ENCODE measurements at places on chromosomes 16 and 17.

- no peak for DNase-seq
These were observed 54.3 kb upstream of the CNTNAP4 start for GRCh38 chr16:76222853-76223252.

DNA sequence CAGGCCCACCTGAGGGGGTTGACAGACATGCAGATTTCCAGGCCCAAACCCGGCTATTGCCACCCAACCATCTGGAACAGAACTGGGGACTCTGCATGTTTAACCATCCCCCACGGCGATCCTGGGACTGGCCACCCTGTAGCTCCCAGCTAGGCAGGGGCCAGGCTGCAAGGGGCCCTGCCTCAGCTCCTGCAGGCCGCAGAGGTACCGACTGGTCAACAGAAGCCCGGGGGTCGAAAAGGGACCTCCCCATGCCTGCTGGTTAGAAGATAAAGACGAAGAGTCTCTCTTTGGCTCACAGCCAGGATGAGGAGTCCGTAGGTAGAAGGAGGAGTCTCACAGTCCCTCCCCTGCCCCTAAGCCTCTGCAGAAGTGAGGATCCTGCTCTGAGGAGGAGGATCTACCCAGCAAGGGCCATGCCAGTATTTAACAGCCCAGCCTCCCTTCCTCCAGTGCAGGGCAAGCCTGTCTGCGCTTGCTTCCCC, 223.4 kb upstream of the TNRC6C start:
- DNase-seq, result no peak

GRCh38 chr17:19285213-19285900, 48.2 kb downstream of the EPN2 start:
- no peak for DNase-seq

DNA sequence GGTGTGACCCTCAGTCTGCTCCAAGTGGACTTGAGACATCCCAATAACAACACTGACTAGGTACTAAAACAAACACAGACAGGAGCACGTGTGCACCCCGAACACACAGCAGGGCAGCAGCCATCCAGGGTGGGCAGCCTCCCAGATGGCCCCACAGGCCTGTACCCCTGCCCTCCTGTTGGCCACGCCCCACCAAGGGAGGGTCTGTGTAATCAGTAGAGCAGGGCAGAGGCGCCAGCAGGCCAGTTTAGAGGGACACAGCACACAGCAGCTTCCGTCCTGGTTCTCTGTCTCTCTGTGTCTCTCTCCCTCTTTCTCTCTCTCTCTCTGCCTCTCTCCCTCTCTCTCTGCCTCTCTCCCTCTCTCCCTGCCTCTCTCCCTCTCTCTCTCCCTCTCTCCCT, 21.4 kb downstream of the ACTG1 start:
- no peak for DNase-seq

- peak; percentile 56 for DNase-seq
These were observed 127.1 kb upstream of the HS3ST3A1 start for GRCh38 chr17:13728781-13729180.

DNA sequence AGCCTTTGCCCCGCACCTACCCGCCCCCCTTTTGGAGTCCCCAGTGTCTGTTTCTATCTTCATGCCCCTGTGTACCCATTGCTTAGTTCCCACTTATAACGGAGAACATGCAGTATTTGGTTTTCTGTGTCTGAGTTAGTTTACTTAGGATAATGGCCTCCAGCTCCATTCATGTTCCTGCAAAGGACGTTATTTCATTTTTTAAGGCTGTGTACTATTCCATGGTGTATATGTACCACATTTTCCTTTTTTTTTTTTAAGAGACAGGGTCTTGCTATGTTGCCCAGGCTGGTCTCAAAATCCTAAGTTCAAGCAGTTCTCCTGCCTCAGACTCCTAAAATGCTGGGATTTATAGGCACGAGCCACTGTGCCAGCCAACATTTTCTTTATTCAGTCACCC, 4.1 kb upstream of the TGFB1I1 start:
- no peak for DNase-seq

GRCh38 chr17:58007781-58008706, 998 bp upstream of the SRSF1 start:
- no peak for DNase-seq

GRCh38 chr16:20880867-20881502, 19.2 kb downstream of the DCUN1D3 start:
- no peak for DNase-seq

GRCh38 chr17:7889166-7889955, 772 bp downstream of the CHD3 start:
- DNase-seq, result peak; percentile 93

GRCh38 chr17:4980644-4981216, 6.7 kb downstream of the CAMTA2 start:
- peak; percentile 65 for DNase-seq

DNA sequence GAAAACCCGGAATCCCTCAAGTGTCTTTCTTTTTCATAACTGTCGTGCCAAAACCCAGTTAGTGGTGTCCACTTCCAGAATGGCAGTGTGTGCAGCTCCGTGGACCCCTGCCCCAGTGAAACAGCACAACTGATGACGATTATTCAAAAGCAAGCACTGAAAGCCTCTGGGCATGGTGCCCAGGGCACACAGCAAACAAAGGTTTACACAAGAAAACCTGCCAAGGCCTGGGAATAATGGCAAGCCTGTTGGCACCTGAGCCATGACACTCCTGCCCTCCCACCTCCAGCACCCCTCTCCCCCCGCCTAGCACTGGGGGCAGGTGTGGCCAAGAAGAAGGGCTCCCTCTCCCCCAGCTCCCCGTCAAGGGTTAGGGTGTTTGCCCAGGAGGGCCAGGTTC, 2.8 kb downstream of the PKMYT1 start:
- no peak for DNase-seq

GRCh38 chr17:14331225-14331981, 30.5 kb downstream of the HS3ST3B1 start:
- no peak for DNase-seq

- DNase-seq, result no peak
These were observed 261.2 kb downstream of the CBLN1 start for GRCh38 chr16:49020436-49020835.

GRCh38 chr16:76276745-76277438, at the start of gene CNTNAP4:
Gene CNTNAP4 (plus strand): TSS chr16:76277401. CDS start chr16:76277663, 262 bp downstream.
- DNase-seq, result no peak

GRCh38 chr16:81544700-81545271, 100.2 kb downstream of the CMIP start:
- no peak for DNase-seq

- DNase-seq, result peak; percentile 34
These were observed 264.1 kb downstream of the ZFHX3 start for GRCh38 chr16:72783716-72784318.

DNA sequence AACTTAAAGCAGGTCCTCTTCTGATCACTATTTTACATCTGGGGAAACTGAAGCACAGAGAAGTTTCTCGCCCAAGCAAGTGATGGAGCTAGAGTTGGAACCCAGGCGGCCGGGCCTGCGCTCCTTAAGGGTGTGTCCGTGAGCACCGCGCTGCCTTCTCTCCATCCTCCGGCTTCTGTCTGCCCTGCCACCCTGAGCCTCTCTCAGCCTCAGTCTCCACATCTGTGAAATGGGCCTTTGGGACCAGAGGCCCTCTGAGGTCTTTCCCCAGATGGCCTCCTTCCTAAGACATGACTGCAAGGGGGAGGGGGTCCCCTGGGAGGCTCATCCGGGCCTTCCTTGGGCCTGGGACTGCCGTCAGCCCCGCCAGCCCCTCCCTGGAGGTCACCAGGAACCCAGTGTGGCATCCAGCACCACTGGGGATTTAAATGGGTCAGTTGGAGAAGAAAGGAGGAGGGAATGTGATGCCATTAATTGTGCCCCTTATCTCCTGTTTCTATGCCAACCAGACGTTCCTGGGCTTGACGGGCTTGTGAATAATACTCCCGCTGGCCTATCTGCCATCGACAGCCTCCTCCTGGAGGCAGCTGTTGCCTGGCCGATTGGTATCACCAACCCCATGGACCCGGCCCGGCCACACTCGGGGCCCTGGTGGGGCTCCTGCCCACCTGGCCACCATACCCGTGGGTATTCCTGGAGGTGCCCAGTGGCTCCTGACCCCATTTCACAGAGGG, 5.1 kb downstream of the ZFPM1 start:
- no peak for DNase-seq

- no peak for DNase-seq
These were observed 668.8 kb downstream of the WWOX start for GRCh38 chr16:78768226-78768625.

GRCh38 chr17:14458724-14459123, 157.8 kb downstream of the HS3ST3B1 start:
- no peak for DNase-seq

DNA sequence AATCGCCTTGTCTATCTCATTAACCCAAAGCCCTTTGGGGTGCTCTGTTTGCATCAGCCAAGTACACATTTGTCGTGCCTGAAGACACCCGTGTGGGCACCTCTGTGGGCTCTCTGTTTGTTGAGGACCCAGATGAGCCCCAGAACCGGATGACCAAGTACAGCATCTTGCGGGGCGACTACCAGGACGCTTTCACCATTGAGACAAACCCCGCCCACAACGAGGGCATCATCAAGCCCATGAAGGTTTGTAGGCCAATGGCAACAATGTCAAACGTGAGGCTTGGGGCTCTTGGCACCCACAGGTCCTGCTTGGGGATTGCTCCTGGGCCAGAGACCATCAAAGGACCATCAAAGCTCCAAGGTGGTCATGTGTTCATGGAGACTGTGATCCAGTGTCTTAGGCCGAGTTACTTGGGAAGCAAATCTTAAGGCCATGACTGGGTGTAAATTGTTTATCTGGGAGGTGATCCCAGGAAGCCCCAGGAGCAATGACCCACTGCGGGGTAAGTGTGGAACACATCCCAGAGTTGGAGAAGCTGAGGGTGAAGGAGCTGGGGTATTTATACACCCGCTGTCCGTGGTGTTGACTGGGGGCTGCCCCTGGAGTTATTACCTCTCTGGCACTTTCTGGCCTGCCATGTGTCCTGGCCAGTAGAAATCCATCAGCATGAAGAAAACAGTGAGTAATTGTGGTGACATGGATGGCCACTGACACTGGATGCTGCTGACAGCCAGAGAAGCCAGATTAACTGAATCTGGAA, 24.0 kb downstream of the CDH5 start:
- no peak for DNase-seq

- no peak for DNase-seq
These were observed 3.4 kb downstream of the TMED6 start for GRCh38 chr16:69348222-69348621.

GRCh38 chr16:89115216-89115861, 21.7 kb downstream of the ACSF3 start:
- peak; percentile 19 for DNase-seq

GRCh38 chr16:88855176-88855575, 1.6 kb downstream of the GALNS start:
- no peak for DNase-seq

DNA sequence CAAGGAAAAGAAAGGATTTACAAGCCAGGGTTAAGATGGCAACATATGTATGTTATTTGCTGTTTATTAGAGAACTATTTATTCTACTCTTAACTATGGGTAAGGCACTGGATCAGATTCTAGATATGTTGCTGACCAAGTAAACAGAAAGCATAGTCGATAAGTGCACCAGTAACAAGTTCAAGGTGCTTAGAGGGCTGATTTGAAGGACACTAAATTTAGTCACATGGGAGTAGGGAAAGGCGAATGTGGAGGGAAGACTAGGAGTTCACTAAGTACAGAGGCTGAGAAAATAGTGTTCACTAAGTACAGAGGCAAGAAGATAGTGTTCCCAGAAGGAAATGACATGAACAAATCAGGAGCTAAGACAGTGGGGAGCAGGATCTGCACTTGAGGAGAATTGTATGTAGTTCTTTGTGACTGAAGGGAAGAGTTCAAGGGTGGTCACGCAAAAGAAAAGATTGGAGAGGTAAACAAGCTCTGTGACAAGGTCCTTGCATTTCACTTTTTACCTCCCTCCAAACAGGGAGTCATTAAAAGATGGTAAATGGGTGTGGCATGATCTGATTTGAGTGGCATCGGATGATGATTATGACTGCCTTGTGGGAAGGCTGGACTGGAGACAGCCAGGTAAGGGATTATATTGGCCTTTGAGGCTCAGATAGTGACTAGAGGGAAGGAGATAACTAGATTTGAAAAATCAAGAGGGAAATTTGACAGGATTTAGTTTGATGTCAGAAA, 20.9 kb downstream of the HEATR9 start:
- no peak for DNase-seq

GRCh38 chr17:40648384-40648968, 858 bp upstream of the SMARCE1 start:
- no peak for DNase-seq

GRCh38 chr17:39151943-39152818, 744 bp upstream of the PLXDC1 start:
- no peak for DNase-seq

GRCh38 chr17:48054238-48055185, 6.4 kb downstream of the NFE2L1 start:
- peak; percentile 27 for DNase-seq

DNA sequence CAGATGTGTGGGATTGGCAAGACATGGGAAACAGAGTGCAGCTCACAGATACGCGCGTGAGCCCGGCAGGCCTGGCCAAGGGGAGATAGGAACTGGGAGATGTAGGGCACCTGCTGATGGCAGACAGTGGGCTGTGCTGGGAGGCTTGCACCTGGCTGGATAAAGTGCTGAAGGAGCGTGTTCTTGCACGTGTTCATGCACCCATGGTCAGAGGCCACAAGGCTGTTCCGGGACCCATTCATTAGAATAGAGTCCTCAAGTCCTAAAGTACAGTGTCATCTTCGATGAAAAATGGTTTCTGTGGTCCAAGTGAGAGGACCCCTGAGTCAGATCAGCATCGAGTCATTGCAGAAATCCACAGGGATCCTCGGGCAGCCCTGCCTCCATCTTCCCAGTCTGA, 236.4 kb downstream of the CCDC182 start:
- no peak for DNase-seq

Measured in fibroblast of skin of back (primary cell).